ENCODE measurements at places on chromosomes 1 and 21.
A peak's percentile ranks its signal among the peaks of the same experiment; 100 is the strongest.

- no peak for DNase-seq
These were observed 13.4 kb downstream of the TNFRSF8 start for GRCh38 chr1:12076425-12077005.

- DNase-seq: no peak
These were observed 44.3 kb downstream of the NID1 start for GRCh38 chr1:236020359-236021219.

- peak; percentile 17 for DNase-seq
These were observed 27.6 kb downstream of the CD244 start for GRCh38 chr1:160834945-160835565.

DNA sequence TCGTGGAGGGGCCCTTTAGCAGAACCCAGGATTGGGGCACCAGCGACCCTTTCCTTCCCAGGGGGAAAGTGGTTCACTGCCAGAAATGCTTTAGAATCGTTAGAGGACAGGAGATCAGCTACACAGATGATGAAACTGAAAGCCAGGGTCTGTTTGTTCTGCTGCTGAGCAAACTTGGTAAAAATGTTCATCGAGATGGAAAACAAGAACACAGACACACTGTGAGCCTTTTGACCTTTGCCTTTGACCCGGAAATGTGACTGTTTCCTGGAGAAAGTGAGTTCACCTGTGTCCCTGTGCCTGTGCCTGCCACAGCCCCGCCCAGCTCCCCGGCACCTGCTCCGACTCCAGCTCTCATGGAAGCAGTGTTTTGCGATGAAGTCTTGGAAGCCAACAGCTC lies 234.3 kb downstream of the CAMTA1 start:
- DNase-seq: no peak

GRCh38 chr1:54429838-54430237 lies 23.6 kb upstream of the SSBP3 start:
- no peak for DNase-seq

DNA sequence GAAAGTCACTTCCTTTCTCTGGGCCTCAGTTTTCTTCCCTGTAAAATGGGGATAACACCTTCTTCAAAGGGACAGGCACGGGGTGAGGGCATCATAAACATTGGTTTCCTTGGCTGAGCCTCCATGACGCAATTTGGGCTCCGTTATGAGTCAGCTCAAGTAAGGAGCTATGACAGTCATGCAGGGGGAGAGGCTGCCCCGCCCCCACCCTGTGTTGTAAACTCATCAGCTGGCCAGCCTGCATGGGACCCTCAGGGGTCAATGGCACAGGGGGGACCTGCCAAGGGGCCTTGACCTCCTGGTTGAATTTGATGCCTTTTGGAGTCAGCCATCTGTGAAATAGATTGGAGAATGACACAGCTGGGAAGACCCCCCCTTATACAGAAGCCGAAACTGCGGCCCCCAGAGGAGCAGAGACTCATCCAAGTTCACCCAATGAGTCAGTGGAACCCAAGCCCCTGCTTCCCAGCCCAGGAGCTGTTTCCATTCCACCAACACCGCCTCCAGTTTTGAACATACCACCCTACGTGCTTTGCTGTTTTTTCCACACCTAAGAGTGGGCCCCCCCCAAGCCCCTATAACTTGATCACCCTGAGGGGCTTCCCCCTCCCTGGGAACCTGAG lies 36.8 kb upstream of the RUNX3 start:
- no peak for DNase-seq

GRCh38 chr1:106676021-106676420 lies 380.5 kb upstream of the PRMT6 start:
- DNase-seq: no peak

DNA sequence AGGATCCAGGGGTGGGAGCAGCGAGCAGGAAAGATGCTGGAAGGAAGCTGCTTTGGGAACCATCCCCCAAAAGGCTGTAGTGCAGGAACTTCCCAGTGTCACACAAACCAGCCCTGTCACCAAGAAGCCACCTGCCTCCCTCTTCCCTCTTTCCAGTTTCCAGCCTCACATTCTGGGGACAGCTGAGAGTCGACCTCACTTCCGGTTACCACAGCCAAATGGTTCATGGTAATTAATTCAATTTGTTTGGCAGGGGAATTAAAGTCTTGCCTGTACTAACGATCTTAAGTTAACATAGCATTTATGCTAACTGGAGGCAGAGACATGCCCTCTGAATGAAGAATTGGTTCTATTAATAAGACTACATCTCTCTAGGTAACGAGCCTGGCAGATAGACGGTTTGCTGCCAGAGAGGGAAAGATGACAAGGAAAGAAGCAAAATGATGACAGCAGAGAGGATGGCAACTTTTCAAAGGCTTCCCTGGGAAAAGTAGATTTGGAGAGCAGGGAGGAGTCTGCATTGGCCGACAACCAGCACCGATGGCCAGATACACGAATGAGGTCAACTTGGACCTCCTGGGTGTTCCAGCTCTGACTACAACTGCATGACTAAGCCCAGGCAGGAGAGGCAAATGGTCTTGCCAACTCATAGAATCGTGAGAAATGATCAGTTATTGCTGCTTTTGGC lies 64.1 kb downstream of the TMCO4 start:
- DNase-seq: no peak

GRCh38 chr1:222786121-222786520 lies 28.7 kb upstream of the DISP1 start:
- DNase-seq: no peak

DNA sequence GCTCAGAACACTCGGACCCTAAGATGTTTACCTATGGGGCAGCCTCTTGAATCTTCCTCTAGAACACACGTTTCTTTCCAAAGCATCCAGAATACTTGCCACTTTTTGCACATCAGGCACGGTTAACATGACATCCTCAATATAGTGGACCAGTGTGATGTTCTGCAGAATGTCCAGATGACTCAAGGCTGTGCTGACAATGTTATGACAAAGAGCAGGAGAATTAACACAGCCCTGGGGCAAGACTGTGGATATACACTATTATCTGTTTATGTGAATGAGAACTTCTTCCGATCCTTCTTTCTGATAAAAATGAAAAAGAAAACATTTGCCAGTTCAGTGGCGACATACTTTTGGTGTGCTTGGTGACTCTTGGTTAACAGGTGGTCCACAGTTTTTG lies 154.3 kb downstream of the PDE4B start:
- DNase-seq: no peak
